ENCODE measurements at places on chromosomes 3 and 15.

DNA sequence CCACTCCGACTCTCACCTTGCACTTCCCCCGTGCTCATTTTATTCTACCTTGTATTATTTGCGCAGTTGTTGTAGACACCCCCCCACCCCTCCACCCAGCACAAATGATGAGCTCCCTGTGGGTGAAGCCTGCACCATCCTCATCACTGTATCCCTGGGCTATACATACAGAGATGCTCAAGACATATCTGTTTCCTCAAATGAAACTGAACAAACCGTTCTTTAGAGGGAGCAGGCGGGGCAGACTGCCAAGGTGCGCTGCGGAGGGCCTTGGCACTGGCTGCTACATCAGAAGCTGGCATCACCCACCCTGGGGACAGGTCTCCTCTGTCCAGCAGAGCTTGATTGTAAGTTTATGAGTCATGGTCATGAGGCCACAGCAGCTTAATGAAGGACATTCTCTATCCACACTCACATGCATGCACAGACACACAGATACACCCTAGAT, 29.0 kb downstream of the ADCY5 start:
- no peak for DNase-seq

- DNase-seq: no peak
Measured at GRCh38 chr15:68414591-68414990, 17.4 kb downstream of the ITGA11 start.

DNA sequence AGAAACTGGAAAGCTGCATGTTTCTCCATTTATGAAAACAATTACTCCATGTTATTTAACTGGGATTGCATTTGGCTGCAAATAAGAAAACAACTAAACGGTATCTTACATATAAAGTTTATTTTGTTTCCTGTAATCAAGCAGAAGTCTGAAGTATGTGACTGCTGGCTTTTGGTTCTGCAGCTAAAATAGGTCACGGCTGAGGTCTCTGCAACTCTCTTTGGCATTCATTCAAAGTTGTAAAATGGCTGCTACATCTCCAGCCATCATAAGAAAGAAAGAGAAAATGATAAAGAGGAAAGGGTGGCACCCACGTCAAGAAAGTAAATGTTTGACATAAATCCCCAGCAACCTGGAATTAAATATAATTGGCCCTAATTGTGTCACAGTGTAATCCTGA, 406.1 kb downstream of the TBC1D5 start:
- no peak for DNase-seq

GRCh38 chr15:69666921-69667811, 214.5 kb downstream of the RPLP1 start:
- DNase-seq: no peak

- DNase-seq: no peak
Measured at GRCh38 chr15:42094512-42094963, at the start of gene PLA2G4D. PLA2G4D (minus strand) TSS chr15:42094562; CDS start chr15:42094459, 103 bp downstream.

All from NCI-H460 (cell line).